ENCODE measurements at places on chromosomes 11 and 22. TPM values are rescaled to one million over a fixed set of nuclear protein-coding genes. Genes with fewer than 3 reads are reported as not detected.

DNA sequence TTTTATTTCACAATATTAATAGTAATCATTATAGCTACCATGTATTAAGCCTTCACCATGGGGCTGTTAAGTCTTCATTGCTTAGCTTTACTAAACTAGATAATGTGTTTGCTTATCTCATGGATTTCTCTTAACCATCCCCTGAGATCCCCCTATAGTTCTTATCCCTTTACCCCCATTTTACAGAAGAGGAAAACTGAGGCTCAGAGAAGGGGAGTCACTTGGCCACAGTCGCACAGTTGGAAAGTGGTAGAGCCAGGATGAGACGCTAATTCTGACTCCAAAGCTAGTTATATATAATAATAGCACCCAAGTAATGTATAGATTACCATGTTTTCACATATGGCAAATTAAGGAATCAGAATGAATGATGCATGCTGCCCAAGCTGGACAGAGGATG lies 9.7 kb upstream of the TFIP11 start:
- DNase-seq, result no peak

BAIAP2L2 gene
- total RNA-seq, result 0.45 TPM

GRCh38 chr11:15629690-15630321 lies 515.1 kb downstream of the INSC start:
- no peak for DNase-seq

DNA sequence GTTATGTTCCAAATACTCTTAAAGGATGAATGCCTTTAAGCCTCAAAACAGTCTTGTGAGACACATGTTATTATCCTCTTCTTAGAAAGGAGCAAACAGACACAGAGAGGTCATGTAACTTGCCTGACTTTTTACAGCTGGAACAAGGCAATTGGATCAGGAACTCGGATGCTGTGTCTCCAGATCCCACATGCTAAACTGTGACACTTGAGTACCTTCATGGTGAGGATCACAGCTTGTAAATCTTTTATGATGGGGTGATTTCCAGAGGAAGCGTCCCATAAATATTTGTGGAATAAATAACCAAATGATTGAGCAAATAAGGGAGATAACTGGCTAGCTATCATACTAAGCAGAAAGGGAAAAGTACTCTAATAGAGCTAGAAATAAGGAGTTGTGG lies 171.2 kb downstream of the C11orf91 start:
- no peak for DNase-seq

DNA sequence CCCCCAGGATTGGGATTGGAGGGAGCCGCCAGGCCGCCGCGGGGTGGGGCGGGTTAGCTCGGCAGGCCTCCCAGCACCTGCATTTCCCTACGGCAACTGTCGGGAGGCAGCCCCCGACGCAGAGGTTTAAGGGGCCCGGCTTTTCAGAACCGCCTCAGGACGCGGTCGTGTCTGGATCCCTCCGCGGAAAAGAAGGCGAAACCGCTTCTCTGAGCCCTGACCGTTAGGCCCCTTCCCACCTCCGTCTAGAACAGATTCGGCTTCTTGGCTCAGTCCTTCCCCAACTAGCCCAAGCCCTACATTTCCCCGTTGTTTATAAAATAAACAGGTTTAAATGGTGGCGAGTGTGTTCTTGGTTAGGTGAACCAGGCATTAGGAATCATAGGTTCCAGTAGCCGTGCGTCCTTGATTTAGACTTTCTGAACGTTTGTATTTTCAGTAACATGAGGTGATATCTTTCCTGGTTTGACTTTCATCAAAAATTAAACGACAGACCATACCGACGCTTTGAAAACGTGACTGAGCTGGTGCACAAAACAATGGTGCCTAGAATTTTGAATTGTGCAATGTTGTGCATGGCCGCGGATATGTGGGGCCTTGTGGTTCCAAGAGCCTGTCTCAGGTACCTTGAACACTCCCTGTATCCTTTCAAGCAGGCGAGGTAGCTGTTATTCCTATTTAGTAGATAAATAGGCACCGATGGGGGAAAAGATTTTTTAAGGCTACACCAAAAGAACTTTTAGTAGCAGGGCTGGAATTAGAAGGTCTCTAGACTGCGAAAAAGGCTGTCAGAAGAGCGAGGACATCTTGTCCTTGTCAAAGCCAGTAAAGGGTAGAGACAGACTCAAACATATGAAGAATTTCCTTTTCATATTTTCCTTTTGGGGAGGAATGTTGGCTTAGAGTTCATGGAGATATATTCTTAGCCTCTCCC lies 1.2 kb upstream of the HSPA8 start:
- peak; percentile 69 for DNase-seq

- no peak for DNase-seq
These were observed 4.1 kb downstream of the SLC36A4 start for GRCh38 chr11:93193731-93194130.

DNA sequence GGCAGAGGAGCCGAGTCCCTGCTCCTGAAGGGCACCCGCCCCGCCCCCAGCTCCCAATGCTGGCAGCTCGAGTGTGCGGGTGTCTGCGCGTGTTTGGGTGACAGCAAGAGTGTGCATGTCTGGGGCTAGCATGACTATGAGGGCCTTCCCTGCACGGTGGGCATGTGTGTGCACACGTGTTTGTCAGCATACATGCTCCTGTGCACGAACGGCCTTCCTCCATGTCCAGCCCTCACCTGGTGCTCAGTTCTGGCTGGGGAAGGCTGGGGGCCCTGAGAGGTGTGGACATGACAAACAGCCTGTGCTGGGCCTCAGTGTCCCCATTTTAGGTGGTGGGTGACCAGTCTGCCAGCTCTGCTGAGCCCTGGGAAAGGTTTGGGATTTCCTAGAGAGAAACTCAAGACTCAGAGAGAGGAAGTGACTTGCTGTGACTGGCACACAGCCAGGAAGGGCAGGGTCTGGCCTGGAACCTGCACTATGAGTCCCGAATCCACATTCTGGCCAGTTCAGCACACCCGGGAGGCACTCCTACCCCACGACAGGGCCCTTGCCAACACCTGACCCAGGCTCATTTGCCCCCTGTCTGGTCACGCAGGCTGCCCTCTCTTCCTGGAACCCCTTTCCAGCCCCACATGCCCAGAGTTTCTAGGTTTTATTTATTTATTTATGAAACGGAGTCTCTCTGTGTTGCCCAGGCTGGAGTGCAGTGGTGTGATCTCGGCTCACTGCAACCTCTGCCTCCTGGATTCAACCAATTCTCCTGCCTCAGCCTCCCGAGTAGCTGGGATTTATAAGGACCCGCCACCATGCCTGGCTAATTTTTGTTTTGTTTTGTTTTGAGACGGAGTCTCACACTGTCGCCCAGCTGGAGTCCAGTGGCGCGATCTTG lies 3.3 kb upstream of the SHISA8 start:
- DNase-seq, result no peak

Data from myocyte (in vitro differentiated cells).